ENCODE measurements at places on chromosomes 11 and 22.

DNA sequence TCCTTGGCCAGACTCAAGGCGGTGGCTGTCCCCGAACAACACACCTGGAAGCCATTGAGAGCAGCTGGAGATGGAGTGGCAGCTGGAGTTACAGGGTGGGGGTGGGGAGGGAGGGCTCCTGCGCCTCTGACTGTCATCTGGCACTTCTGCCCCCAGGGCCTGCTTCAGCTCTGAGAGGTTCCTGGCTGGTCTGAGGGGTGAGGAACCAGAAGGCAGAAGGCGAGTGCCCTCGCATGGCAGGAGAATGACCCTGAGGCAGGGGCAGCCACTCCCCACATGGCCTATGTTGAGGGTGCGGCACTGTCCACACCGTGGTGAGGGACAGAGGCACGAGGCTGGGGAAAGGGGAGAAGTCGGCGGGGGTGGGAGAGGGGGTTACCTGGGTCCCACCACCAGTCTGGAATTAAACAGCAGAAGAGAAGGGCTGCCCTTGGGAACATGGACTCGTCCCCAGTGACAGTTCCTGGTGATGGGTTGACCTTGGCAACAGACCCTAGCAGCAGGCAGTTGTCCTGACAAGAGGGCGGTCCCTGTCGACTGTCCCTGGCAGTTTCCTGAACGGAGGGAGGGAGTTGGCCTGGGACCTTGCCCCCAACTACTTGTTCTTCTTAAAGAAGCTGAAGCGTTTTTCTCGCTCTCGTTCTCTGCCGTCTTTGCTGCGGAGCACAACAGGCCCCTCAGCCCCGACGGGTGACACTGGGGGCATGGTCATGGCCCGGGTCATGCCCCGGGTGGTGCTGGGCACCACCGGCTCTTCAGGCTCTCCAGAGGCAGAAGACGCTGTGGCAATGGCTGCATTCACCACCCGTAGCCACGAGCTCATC lies 7.8 kb upstream of the RBM4B start:
- no peak for DNase-seq

DNA sequence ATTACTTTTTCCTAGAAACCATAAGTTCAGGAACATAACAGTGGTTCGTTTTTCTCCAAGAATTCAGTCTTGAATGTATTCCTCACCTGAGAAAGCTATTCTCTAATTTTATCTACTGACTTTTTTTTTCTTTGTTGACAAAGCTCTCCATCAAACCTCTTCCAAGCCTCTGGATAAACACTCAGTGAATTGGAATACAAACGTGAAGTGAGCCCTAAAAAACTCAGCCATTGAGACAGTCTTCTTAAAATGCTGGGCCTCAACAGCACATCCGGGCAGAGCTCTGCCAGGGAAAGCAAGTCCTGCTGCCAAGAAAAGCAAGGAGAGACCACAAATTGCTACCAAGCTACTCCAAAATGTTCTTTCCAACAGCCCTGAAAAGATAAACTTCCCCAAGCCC lies 7.7 kb upstream of the SLC1A2 start:
- DNase-seq: no peak

- DNase-seq: no peak
These were observed 13.8 kb downstream of the ATP5MG start for GRCh38 chr11:118415062-118415738.

- peak; percentile 85 for DNase-seq
These were observed at the start of gene DAGLA for GRCh38 chr11:61679893-61680621. TSS of gene DAGLA (plus strand) at chr11:61680391. CDS start at chr11:61720156, 39,765 bp downstream.
